NCI-H2227 treated with DMSO at 0.1 percent for 48 hours (cell line): ENCODE measurements at places on chromosomes 5 and 9.

DNA sequence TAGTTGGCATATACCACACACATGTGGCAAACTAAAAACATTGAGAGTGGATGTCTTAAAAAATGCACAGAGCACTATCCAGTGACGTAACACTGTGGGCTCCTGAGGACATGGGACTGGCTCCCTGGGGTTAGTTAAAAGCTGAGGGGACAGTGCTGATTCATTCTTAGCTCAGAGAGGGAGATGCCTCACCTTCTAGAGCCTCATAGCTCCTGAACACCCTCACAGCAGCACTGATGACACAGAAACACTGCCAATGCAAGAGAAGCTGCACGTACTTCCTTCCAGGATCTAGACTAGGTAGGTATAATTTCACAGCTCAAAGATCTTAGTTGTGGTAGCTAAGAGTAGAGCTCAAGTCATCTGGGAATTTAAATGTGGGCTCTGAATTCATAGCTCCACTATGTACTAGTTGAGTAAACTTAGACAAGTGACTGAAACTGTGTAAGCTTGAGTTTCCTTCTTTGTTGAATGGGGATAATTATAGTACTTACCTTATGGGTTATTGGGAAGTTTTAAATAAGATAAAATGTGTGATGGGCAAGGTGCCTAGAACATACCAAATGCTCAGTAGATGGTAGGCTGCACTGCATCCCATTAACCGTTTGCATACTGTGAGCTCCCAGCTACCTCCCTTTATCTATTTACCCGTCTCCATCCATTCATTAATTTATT, 279.9 kb downstream of the ASTN2 start:
- DNase-seq = no peak

DNA sequence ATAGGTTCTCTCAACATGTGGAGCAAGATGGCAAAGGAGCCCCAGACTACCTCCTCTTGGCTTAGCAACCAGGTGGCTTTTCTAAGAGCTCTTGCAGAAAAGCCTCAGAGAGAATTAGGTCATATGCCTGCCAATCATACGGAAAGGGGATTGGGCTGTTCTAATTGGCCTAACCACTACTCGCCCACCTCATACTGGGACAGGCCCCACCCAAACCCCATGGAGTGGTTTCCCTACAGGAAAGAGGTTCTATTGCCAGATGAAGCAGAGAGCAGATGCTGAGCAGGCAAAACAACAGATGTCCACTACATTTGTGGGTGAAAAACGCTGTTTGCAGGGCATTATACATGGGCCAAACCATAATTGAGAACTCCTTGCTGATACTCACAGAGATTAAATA, 29.0 kb downstream of the ABLIM3 start:
- DNase-seq = no peak

- no peak for DNase-seq
These were observed 250.0 kb downstream of the NR3C1 start for GRCh38 chr5:143153332-143154119.

GRCh38 chr5:25458628-25459027, 813.9 kb upstream of the CDH10 start:
- no peak for DNase-seq

GRCh38 chr9:70170151-70170790, 88.5 kb upstream of the SMC5 start:
- no peak for DNase-seq

- no peak for DNase-seq
These were observed 53.9 kb downstream of the KCNN2 start for GRCh38 chr5:114415760-114416159.

- no peak for DNase-seq
These were observed 124.5 kb downstream of the ASTN2 start for GRCh38 chr9:117290306-117290840.

GRCh38 chr9:36833954-36834353, 200.1 kb downstream of the PAX5 start:
- no peak for DNase-seq

DNA sequence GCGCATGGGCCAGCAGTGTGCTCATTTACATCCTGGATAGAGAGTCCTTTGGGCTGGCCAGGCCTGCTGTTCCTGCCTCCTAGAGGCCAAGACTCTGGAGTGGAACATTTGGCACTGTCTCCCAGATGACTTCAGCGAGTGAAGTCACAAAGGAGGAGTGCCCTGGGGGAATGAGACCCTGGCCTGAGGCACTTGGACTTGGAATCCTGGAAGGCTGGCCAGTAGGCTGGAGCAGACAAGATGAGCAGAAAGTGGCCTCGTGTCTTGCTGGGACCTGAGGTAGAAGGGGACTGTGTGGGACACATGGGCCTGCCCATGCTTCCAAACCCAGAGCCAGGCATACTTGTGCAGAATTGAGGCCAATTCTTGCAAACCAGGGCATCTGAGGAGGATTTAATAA, at the start of gene TSSK1B:
Gene TSSK1B, minus strand, starts transcription at position 101 of the 400 bp plus-strand sequence. CDS start 150 bp downstream, outside the sequence.
- DNase-seq = no peak
